Right hindlimb (tissue), 1 donor: ENCODE measurements at places on chromosomes 6 and 20.

GRCh38 chr6:5314191-5314865 is 53.0 kb downstream of the FARS2 start:
- no peak for DNase-seq

- DNase-seq, result no peak
Measured at GRCh38 chr20:61805781-61806180, 259.9 kb downstream of the TAF4 start.

- peak; percentile 90 for DNase-seq
Measured at GRCh38 chr20:571754-572441, 28.3 kb upstream of the CSNK2A1 start.

DNA sequence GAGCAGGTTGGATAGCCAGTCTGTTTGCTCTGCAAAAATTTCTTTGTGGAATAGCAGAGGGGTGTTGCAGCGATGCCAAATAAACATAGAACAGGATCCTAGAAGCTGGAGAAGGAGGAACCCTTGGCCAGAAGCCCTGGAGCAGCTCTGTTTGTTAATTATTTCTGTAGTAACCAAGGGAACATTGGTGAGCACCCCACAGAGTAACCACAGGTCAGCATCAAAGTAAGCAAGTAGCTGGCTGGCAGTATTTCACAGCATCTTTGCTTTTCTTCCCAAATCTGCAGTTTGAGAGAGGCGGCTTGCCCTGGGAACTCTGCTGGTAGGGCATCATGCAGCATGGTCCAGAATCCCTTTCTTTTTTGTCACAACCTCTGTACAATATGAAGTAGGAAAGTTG is 12.7 kb upstream of the APMAP start:
- no peak for DNase-seq

DNA sequence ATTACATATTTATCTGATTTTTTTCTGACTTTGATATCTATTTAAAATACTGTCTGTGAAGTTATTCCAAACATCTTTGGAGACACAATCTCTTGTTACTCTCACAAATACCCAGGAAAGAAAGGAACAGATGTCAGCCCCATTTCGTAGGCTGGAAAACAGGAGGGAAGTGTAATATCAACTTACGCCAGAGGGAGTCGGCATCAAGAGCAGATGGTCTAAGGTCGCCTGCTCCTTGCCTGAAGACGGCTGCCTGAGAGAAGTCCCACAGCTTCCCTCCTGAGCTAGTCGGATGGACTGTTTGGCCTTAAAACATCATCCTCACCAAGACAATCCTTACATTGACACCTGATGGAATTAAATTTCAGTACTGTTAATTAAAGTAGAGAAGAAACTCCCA is 13.4 kb downstream of the CST7 start:
- DNase-seq, result no peak

DNA sequence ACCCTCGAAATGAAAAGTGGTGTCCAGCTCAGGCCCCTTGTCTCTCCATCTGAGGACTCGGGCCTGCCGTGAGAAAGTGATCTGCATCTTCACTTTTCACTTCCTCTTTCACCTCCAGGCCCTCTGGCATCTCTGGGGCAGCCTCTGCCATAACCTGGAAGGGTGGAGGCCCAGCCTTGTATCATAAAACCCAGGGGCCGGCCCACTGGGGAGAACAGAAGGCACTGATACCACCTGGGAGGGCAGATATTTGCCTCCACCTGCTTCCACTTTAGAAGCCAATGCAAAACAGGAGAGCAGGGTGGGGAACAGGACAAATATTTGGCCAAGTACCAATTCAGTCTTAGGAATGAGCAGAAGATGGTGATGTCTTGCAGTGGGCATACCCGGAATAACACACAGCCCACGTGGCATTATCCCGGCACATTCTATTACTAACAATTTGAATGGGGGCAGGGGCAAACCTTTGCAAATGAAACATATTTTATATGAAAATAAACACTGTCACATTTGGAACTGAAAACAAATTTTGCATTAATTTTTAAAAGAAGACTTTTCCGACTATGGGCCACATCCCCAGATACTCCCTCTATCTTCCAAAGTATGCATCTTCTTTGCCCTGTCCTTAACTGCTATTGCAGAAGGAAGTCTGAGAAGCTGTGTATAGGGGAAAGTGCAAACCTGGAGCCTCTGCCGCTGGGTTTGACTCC is 69.2 kb upstream of the TBC1D7 start:
- no peak for DNase-seq

- DNase-seq, result no peak
Measured at GRCh38 chr20:49132995-49133478, 55.1 kb downstream of the STAU1 start.

DNA sequence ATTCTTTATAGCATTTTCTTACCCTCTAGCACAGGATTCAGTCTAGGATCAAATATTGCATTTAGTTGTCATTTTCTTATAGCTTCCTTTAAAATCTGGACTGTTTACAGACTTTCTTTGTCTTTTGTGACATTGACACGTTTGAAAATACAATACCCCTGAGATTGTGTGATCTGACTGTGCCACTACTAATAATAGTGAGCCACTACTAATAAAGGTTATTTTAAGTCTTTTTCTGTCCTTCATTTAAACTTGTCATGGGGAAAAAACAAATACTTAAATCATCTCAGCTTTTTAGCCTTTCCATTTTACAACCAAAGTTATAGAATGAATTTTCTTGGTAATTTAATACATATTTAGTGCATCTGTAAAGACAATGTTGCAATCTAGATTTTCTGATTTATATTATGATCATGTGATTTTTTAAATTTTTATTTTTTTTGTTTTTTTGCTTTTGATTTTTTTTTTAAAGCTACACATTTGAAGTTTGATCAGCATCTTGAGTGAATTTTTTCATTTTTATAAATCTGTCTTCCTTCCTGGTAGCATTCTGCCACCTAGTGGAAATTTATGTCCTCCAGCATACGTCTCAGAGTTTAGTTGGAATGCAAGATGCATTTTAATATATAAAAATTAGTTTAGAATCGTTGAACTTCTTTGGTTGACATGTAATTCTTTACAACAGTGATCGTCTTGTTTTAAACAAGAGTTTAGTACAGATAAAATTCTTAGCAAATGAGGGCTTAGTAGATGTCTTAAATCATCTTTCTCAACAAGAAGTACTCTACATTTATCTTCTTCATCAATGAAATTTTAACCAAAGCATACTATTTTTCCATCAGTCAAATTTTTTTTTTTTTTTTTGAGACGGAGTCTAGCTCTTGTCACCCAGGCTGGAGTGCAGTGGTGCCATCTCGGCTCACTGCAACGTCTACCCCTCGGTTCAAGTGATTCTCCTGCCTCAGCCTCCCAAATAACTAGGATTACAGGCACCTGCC is 119.4 kb downstream of the NCOA3 start:
- DNase-seq, result no peak

GRCh38 chr6:126054258-126054702 is 67.9 kb downstream of the TRMT11 start:
- DNase-seq, result no peak

DNA sequence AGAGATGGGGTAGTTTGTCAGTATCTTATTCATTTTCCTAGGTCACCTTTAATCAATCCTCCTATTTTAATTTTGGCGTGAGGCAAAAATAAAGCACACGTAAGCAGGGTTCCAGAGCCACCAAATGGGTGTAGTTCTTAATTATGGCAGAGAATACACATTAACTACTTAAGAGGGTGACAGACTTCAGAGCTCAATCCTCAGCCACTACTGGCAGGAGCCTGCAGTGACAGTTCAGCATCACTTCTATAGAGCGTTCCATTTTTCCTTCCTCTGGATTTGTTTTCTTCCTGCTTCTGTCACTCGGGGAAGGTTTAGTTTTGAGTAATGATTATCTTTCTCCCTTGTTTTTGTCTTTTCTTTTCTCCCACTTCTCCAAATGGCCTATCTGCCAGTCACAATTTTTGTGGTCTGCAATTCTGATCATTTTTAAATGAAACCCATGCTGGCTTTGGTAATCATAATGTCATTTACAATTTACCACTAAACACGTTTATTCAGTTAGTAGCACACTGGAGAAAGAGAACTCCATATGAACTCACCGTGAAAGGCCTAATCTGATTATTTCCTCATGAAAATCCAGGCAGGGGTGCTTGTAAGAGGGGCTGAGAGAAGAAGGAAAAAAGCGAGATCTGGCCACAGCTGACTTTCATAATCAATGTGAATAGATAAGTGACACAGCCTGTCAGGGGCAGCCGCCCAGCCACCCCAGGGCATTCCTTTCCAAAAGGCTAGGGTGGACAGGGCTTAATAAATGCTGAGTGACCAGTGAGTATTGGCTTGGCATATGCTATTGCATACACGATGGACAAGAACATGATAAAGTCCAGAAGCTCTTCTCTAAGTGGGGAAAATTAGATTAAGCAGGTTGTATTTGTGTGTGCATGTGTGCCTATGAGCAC is 412.1 kb downstream of the PKHD1 start:
- no peak for DNase-seq

- no peak for DNase-seq
Measured at GRCh38 chr6:12569646-12570045, 146.9 kb upstream of the PHACTR1 start.
